ENCODE measurements at places on chromosomes 7 and 10.

- DNase-seq: no peak
- H3K27me3 ChIP-seq: no peaks in the 10 kb centered on the region
- no peak overlapping the region for H3K27ac ChIP-seq
- H3K4me3 ChIP-seq: no peak overlapping the region
These were observed 130.1 kb downstream of the RGS10 start for GRCh38 chr10:119412244-119413092.

GRCh38 chr7:139870380-139870779 lies 41.3 kb downstream of the TBXAS1 start:
- no peaks in the 10 kb centered on the region for H3K27me3 ChIP-seq
- no peak for DNase-seq
- H3K4me3 ChIP-seq: no peak overlapping the region
- no peaks in the 10 kb centered on the region for H3K36me3 ChIP-seq

- DNase-seq: no peak
- no peaks in the 10 kb centered on the region for H3K27me3 ChIP-seq
- no peak overlapping the region for H3K27ac ChIP-seq
- H3K4me1 ChIP-seq: no peaks in the 10 kb centered on the region
- no peaks in the 10 kb centered on the region for H3K36me3 ChIP-seq
- no peak overlapping the region for H3K4me3 ChIP-seq
These were observed 626.1 kb upstream of the NRG3 start for GRCh38 chr10:81248886-81249285.

DNA sequence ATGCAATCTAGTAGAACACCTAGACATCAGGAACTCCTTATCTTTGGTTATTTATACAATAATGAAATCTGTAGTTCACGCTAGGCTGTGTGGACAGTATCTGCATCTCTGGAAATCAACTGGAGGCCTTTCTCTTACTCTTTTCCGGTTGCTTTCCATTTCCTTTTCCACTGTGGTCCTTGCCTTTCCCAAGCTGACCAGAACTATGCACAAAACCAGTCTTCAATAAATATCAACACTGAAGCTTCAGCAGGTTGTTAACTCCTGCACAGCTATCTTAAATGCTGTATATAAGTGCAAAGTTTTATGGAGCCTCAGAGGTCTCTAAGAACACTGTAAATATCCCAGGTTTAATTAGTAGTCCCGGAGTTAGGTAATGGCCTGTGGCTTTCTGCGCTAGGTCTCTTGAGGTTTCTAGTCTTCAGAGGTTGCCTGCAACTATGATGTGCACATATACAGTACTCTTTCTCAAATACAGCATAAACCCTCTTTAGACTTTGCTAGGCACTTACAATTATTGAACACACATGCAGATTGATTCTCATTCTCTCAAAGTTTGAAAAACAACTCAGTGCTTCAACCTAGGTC lies 2.4 kb downstream of the KLLN start:
- H3K4me1 ChIP-seq: peaks cover 23% of the 10 kb centered on the region
- H3K27me3 ChIP-seq: peaks cover 3% of the 10 kb centered on the region
- H3K27ac ChIP-seq: peak overlapping the region; percentile 95
- H3K36me3 ChIP-seq: peaks cover 7% of the 10 kb centered on the region
- peak overlapping the region; percentile 100 for H3K4me3 ChIP-seq

- peaks cover 14% of the 10 kb centered on the region for H3K27me3 ChIP-seq
- H3K4me3 ChIP-seq: no peak overlapping the region
- H3K36me3 ChIP-seq: no peaks in the 10 kb centered on the region
- no peaks in the 10 kb centered on the region for H3K4me1 ChIP-seq
- no peak for DNase-seq
These were observed 47.2 kb downstream of the GOLGA7B start for GRCh38 chr10:97896756-97897358.

DNA sequence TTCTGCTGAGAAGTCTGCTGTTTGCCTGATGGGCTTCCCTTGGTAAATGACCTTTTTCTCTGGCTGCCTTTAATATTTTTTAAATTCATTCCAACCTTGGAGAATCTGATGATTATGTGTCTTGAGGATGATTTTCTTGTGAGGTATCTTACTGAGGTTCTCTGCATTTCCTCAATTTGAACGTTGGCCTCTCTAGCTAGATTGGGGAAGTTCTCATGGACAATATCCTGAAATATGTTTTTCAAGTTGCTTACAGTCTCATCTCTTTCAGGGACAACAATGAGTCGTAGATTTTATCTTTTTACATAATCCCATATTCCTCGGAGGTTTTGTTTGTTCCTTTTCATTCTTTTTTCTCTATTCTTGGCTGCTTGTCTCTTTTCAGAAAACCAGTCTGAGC lies 208.4 kb downstream of the KIF20B start:
- no peaks in the 10 kb centered on the region for H3K4me1 ChIP-seq
- H3K4me3 ChIP-seq: no peak overlapping the region
- peaks cover 7% of the 10 kb centered on the region for H3K27me3 ChIP-seq
- H3K27ac ChIP-seq: no peak overlapping the region

- no peak overlapping the region for H3K27ac ChIP-seq
- no peak overlapping the region for H3K4me3 ChIP-seq
- peaks cover 6% of the 10 kb centered on the region for H3K36me3 ChIP-seq
- no peak for DNase-seq
- no peaks in the 10 kb centered on the region for H3K4me1 ChIP-seq
These were observed 323.3 kb downstream of the CRPPA start for GRCh38 chr7:16098058-16098457.

DNA sequence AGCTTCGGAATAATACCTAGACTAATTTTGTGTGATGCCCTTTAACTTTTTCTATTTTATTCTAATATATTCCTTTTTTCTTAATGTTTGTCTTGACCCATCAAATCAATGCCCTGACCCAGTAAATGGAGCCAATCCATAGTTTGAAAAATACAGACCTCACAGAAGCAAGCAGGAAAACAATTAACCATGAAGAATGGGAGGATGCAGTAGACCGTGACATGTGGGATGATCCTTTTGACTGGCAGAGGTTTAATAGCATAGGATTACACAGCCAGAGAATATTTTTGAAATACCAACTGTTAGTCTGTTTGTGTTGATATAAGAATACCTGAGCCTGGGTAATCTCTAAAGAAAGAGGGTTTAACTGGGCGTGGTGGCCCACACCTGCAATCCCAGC lies 142.6 kb upstream of the NEBL start:
- no peaks in the 10 kb centered on the region for H3K36me3 ChIP-seq
- no peak overlapping the region for H3K4me3 ChIP-seq
- DNase-seq: no peak
- H3K27ac ChIP-seq: no peak overlapping the region
- H3K4me1 ChIP-seq: no peaks in the 10 kb centered on the region

GRCh38 chr7:48262606-48263310 lies 91.5 kb downstream of the ABCA13 start:
- no peaks in the 10 kb centered on the region for H3K4me1 ChIP-seq
- DNase-seq: no peak
- H3K4me3 ChIP-seq: no peak overlapping the region
- peaks cover 7% of the 10 kb centered on the region for H3K27me3 ChIP-seq
- H3K27ac ChIP-seq: no peak overlapping the region
- no peaks in the 10 kb centered on the region for H3K36me3 ChIP-seq

GRCh38 chr10:7948371-7949000 lies 106.0 kb upstream of the GATA3 start:
- H3K27ac ChIP-seq: no peak overlapping the region
- H3K27me3 ChIP-seq: no peaks in the 10 kb centered on the region
- H3K36me3 ChIP-seq: peaks cover 3% of the 10 kb centered on the region
- DNase-seq: no peak

DNA sequence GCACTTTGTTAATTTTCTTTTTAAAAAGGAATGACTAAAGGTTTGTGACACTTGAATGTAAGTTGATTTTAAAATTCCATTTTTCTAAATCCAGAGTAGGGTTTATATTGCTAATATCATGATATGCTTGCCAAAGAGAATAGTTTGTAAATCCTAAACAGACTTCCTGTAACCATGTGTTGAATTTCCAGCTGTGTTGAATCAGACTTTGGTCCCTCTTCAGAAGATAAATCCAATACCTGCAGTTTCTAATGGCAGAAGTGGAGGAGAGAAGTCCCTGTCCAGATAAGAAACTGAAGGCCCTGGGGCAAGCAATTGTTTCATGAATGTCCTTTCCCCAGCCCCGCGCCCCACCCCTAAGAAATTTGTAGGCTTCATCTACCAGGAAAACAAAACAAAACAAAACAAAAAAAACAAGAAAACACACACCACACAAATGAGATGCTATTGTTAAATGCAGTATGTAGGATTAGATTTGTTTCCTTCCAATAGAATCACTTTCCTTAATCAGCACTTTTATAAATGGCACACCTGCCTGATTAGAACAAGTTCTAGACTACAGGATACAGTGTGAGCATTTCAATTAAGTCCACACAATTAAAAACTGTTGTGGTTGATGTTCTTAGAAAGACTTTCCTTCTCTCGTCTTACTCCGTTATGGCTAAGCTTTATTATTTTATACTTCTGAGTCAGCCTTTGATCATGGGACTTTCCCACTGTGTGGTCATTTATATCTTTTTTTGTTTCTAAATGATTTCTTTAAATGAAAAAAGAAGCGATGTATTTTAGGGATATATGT lies 122.8 kb downstream of the KAT6B start:
- no peak for DNase-seq
- H3K27ac ChIP-seq: no peak overlapping the region
- H3K4me1 ChIP-seq: peaks cover 23% of the 10 kb centered on the region
- no peaks in the 10 kb centered on the region for H3K27me3 ChIP-seq
- H3K36me3 ChIP-seq: no peaks in the 10 kb centered on the region
- no peak overlapping the region for H3K4me3 ChIP-seq

- H3K4me1 ChIP-seq: no peaks in the 10 kb centered on the region
- no peak overlapping the region for H3K4me3 ChIP-seq
- DNase-seq: no peak
- H3K27me3 ChIP-seq: peaks cover 18% of the 10 kb centered on the region
These were observed 14.9 kb downstream of the HOXA1 start for GRCh38 chr7:27080844-27081436.
